Astrocyte of the spinal cord (primary cell): ENCODE measurements at places on chromosomes 1 and 21.

DNA sequence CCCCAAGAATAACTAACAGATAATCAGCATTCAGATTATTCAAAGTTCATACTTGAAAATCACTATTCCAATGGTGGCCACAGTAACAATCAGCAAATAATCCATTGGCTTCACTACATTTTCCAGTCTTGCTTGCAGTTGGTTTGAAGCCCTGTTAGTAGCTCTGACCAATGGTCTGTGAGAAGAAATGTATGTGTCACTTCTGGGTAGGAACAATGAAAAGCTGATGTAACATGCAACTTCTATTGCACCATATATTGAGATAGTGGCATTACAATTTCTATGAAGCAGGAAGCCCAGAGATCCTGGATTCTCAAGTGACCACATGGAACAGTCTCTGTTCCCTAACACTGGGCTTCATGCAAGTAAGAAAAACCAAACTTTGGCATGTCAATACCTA lies 250.9 kb upstream of the DAB1 start:
- no peak for DNase-seq

GRCh38 chr1:75502776-75503175 lies 108.1 kb downstream of the SLC44A5 start:
- peak; percentile 78 for DNase-seq

DNA sequence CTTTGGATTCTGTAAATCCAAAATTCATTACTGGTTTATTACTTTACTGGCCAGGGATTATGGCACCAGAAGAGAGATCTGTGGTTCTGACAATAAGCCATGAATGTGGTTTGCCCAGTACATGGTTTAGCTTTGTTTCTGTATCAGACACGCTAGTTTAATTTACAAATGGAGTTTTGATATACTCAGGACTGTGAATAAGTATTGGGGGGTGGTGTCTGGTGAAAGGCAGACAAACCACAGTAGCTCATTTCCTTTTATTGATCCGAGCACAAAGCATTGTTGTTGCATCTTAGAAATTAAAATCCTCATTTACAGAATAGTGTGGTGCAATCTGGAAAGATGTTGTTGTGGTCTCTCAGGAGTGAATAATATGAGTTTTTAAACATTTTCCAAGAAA lies 96.0 kb downstream of the ST6GALNAC3 start:
- no peak for DNase-seq

DNA sequence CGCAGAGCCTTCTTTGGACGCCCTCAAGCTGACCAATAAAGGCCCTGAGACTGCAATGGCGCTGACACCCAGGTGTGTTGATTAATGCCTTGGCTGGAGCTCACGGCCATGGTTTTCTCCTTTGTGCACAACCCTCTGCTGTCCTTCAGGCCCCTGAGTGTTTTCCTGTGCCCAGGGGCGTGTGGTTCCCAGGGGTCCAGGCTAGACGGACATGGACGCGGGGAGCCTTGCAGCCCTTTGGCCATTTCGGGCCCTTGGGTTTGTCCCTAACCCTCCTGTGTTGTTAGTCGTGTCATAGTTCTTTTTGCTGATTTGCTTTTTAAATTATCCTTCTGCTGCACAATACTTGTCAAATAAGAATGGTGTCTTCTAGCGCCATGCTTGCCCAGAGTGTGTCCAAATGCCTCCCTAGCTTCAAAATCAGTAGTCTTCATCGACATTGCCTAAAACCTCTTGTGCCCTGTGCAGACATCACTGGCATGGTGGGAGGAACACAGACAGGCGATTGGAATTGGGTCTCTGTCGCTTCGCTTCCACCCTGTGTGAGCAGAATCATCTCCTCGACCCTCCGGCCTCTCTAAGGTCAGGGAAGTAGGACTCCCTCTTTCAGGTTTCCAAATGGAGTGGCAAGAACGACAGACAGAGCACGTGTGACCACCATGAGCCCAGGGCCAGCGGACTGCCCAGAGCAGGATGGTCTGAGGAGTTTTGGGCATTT lies 1.9 kb downstream of the KRTAP10-4 start:
- DNase-seq, result no peak

- DNase-seq, result peak; percentile 17
These were observed 191.5 kb downstream of the SDCCAG8 start for GRCh38 chr1:243447347-243447746.

DNA sequence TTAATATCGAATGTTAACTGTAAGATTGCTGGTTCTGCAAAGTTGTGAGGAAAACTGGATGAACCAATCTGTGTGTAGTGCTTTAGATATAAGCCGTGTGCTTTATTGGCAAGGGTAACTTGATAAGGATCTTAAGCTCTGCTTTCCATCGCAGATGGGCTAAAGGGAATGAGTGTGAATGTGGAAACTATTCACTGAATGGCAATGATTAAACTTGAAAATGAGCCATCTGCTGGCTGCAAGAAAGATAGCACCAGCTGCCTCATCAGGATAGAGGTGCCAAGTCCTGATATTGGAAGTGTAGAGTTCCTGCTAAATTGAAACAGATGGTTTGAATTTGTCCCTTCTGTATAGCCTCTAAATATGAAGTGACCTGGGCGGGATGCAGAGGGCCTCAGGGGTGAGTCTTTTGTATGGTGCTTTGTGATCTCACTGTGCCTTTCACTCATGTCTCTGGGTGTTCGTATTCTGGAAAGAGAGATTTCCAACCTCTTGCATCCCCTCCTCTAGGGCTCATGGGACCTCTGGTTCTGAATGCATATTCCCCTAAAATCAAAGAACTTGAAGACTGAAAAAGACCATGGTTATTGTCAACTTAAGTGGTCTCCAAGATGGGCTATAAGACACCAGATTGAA lies 9.2 kb downstream of the FCRL3 start:
- peak; percentile 9 for DNase-seq

DNA sequence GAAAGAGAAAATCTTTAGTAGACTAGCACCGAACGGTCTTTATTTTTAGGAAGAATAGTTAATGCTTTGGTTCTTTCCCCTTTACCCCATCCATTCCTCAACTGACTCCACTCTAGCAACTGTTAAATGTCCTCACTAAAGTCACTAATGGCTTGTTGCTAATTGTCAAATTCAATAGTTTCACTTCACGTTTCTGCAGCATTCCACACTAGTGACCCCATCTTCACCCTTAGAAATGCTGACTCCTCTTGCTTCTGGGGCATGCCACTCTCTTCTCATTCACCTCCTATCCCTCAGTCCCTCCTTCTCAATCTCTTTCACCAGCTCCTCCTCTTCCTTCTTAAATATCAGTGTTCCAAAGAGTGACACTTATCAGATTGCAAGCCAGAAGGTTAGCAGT lies 19.4 kb upstream of the CADM3 start:
- DNase-seq, result no peak

- DNase-seq, result no peak
These were observed 139.3 kb upstream of the HMCN1 start for GRCh38 chr1:185594786-185595410.

DNA sequence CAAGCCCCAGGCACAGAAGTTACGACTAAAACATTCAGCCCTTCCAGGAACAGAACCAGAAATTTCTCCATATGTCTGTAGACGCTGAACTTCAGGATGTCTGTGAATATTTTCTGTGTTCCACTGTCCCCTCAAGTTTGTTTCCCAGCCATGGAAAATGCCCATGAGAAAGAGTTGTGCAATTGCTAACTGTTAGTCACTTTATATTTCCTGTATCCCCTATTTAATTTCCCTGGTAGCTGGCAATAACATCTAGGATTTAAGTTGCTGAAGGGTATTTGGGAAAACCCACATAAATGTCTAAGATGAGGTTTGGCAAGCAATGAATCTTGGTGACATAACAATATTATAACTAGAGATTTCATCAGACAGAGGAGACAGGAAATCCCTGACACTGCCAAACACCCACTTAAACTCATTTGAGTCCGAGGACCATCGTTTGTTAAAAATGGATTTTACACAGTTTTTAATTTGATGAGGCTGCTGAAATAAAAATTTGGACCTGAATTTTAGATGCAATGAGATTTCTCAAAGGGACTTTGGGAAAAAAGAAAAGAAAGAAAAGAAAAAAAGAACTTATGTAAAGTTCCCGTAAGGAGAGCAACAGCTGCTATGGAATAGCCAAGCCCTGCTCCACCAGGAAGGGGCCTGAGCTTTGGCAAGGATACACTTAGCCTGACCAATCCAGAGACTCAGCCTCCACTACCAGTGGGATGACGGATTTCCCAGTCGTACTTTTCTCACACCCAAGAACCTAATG lies 21.8 kb upstream of the ERRFI1 start:
- DNase-seq, result peak; percentile 85
